CD4-positive, alpha-beta T cell treated with Interleukin-15 for 1 hour (primary cell): ENCODE measurements at places on chromosomes 11 and 22.

DNA sequence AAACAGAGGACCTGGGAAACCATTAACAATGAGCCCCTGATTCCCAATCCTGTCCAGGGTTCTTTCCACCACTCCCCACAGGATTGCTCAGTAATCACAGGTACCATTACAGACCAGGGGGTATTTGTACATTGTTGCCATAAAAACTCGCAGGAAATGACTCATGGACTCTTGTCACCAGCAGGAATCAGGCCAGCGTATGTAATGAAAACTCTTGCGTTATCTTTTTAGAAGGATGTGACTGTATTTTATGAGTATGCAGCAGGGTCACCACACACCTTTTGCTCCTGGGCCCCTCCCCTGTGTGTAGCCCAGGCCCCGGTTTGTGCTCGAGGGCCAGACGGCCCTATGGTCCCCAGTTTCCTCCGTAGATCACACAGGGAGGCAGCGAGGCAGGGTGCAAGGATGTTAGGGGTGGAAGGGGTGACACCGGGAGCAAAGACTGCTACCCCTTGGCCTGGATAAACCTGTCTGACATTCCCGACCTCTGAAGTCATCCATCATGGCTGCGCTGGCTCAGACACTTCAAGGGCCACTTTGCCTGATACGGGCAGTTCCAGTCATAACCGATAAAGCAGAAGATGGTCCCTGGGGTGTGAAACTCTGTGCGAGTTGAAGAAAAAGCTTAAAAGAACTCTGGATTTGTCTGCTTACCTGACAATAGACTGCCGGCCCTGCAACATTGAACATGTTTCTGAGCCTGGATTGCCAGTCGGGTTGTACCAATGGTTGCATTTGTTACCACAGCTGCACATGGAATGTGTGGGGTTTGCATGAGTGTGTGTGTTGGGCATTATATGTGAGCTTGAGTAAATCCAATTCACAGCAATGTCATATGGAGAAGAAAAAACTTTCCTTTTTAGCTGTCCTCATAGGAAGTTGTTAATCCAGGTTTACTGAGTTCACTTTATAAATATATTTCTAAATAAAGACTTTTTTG, 56.9 kb downstream of the MICAL2 start:
- no peak for DNase-seq

DNA sequence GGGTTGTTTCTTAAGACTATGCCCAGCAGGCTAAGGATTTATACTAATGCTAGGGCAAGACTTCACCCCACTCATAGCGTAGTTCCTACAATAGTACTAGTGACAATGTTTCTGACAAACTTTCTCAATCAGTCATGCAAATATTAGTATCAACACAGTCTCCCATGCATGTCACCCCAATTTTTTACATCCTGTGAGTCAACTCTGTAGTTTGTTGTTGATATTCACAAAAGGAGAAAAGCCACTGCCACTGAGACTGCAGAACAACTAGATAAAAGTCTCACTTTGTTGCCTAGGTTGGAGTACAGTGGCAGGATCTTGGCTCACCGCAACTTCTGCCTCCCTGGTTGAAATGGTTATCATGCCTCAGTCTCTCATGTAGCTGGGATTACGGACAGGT, 155.2 kb downstream of the RBFOX2 start:
- DNase-seq, result no peak

DNA sequence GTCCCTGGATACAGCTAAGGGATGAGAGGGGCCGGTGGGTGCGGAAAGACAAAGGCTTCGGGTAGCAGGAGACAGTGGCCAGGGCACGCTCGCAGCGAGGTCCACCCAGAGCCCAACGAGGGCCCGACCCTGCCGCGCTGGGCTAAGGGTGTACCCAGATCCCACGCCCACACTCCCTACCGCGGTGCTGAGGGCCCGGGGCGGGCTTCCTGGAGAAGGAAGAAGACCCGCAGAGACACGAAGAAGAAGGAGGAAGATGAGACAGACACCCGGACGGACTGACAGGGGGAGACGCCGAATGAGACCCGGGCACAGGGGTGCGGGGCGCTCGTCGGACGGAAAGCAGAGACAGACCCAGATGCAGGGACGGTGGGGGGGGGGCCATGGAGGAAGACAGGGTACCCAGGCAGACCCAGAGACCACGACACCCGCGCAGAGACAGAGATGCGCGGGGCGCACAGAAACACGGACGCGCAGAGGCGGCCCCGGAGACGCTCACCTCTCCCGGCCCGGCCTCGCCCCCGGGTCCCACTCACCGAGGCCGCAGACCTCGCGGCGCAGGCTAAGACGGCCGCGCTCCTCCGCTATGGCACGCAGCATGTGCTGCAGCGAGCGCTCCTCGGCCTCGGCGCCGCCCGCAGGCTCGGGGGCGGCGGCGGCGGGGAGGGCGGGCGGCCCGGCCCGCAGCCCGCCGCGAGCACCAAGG, 437 bp downstream of the KIAA0930 start:
- DNase-seq, result no peak

GRCh38 chr22:45785458-45785857, 113.8 kb downstream of the ATXN10 start:
- DNase-seq, result no peak

- DNase-seq, result no peak
These were observed 3.8 kb downstream of the SELENOO start for GRCh38 chr22:50204571-50204970.

DNA sequence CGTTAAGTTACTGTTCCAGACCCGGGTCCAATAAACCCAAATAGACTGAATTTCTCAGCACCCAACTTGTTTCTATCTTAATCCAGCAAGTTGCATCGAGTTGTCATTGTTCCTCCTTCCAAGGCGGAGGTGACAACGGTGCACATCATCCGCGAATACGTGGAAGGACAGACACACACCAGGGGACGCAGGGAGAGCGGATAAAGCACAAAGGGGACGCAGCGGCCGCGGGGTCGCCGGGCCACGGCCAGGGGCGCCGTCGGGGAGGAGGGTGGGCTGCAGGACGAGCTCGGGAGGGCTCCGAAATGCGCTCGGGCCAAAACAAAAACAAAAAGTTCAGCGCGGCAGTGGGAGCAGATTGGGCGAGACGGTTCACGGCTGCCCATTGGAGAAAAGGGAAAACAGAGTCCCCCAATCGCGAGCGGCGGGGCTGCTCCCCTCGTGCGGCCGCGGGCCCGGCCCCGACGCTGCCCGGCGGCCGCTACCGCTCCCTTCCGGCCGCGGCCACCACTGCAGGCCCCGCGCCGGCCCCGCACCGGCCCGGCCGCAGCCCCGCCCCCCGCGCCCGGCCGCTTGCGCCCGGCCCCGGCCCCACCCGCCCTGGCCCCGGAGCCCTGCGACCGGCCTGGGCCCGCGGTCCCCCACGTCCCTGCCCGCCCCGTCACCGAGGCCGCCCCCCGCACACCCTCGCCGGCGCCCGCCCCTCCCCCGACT, 518 bp downstream of the KMT5B start:
- peak; percentile 67 for DNase-seq

DNA sequence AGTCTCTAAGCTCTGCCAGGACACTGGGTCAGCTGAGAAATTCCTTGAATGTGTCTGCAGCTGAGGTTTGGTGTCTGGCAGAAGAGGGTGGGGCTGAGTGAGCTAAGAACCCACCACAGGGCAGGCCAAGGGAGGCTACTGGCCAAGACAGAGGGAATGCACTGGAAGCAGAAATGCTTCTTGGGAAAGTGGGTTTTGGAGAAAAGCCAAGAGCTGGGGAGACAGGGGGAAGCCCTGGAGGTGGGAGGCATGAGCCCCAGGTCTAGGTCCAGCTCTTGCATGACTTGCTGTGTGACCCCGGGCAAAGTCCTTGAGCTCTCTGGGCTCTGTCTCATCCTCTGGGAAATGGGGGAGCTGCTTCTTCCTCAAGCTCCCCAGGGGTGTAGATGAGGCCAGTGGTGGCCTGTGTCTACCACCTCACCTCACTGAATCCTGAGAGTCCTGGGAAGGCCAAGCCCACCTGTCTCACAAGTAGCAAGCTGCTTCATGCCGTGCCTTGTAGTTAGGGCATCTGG, 2.3 kb downstream of the MMP11 start:
- DNase-seq, result no peak

- DNase-seq, result no peak
These were observed 214.4 kb downstream of the HIPK3 start for GRCh38 chr11:33471541-33471940.

DNA sequence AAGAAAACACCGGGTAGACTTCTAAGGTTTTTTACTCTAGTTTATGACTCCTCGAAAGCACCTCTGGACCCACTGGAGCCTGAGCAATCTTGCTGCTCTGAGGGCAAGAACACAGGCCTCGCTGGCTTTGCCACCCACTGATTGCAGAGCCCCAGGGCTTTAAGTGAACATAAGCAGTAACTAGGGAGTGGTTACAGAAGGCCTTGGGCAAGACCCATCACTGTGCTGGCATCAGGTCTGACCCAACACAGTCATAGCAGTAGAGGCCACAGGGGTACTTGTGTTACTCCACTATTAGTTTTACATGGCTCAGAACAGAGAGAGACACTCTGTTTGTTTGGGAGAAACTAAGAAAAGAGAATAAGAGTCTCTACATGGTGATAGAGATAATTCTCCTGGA, 684.5 kb downstream of the FAM181B start:
- no peak for DNase-seq

- DNase-seq, result no peak
These were observed 37.2 kb downstream of the RCOR2 start for GRCh38 chr11:63879598-63880402.
